ENCODE measurements at places on chromosomes 16 and 17.
A peak's percentile ranks its signal among the peaks of the same experiment; 100 is the strongest.

- DNase-seq: no peak
Measured at GRCh38 chr16:27400751-27401620, 988 bp upstream of the IL21R start.

DNA sequence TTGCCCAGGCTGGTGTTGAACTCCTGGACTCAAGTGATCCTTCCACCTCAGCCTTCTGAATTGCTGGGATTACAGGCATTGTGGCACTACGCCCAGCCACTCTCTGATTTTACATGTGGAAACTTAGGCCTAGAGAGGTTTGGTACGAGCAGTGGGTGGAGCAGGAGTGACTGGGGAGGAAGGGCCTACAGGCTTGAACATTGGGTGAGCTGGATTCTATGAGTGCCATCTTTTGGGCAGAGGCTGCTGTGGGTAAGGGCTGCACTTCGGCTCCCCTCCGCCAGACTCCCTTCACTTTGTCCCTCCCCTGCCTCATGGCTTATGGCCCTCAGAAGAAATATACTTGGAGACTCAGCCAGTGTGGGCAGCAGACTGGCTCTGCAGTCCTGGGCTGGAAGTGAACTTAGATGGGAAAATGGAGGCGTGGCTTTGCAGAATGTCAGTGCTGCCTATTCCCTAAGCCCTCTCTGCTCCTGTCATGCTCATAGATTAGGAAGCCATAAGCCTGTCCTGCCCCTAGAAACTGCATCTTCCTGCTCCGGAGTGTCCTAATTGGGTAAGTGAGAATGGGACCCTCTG, 9.5 kb upstream of the MRC2 start:
- no peak for DNase-seq

DNA sequence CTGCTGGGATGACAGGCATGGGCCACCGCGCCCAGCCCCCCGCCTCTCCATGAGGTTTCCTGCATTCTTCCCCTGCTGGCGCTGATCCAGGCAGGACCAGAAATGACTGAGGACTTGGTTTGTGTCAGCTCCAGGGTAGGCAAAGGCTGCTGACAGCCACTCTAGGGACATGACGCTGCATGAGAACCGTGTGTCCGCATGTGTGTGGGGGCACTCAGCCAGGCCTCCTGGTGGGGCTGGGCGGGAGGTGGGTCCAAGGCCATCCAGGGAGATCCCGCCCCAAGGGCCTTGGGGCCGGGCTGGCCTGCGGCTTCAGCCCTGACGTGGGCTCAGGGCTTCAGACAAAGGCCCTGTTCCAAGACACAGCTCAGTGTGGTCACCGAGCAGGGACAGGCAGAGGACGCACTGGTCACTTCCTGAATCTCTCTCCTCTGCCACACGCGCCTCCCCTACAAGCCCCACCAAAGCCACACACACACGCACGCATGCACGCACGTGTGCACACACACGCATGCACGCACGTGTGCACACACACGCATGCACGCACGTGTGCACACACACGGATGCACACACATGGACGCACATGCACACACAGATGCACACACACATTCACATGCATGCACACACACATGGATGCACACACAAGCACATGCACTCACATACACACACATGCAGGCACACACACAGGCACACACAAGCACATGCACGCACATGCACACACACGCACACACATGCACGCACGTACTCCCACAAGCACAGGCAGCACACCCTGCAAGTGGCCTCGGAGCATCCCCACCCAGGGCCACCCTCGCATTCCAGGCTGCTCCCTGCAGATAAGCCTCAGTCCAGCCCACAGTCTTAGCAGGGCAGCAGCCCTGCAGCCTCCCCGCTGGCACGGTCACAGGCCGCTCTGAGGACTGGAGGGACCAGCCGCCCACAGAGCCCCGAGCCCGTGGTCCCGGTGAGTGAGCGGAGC, 5.3 kb upstream of the TMEM204 start:
- DNase-seq: no peak

DNA sequence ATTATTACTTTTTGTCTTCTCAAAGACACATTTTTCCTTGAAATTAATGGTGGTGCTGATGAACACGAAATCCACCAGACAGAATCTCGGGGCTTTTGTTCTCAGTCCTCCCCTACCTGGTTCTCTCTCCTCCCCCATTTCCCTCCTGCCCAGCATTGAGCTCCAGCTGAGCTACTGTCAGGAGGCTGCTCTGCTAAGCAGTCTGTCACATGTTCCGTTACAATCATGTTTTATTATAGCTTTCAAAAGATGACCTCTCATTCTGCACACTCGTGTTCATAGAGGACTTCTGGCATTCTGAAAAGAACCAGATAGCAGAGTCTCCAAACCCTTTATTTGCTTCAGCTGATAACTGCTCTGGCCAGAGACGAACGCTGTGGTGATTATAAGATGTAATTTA, 732.5 kb upstream of the RBFOX1 start:
- DNase-seq: no peak

- no peak for DNase-seq
Measured at GRCh38 chr17:16349431-16349830, 3.8 kb downstream of the CENPV start.

GRCh38 chr16:85421338-85422195, 191.6 kb upstream of the GSE1 start:
- no peak for DNase-seq

- DNase-seq: no peak
Measured at GRCh38 chr16:58016840-58017446, 8.6 kb upstream of the MMP15 start.

GRCh38 chr16:735982-736453, 4.8 kb downstream of the CIAO3 start:
- peak; percentile 56 for DNase-seq

GRCh38 chr17:53607475-53607874, 215.3 kb upstream of the KIF2B start:
- DNase-seq: no peak

DNA sequence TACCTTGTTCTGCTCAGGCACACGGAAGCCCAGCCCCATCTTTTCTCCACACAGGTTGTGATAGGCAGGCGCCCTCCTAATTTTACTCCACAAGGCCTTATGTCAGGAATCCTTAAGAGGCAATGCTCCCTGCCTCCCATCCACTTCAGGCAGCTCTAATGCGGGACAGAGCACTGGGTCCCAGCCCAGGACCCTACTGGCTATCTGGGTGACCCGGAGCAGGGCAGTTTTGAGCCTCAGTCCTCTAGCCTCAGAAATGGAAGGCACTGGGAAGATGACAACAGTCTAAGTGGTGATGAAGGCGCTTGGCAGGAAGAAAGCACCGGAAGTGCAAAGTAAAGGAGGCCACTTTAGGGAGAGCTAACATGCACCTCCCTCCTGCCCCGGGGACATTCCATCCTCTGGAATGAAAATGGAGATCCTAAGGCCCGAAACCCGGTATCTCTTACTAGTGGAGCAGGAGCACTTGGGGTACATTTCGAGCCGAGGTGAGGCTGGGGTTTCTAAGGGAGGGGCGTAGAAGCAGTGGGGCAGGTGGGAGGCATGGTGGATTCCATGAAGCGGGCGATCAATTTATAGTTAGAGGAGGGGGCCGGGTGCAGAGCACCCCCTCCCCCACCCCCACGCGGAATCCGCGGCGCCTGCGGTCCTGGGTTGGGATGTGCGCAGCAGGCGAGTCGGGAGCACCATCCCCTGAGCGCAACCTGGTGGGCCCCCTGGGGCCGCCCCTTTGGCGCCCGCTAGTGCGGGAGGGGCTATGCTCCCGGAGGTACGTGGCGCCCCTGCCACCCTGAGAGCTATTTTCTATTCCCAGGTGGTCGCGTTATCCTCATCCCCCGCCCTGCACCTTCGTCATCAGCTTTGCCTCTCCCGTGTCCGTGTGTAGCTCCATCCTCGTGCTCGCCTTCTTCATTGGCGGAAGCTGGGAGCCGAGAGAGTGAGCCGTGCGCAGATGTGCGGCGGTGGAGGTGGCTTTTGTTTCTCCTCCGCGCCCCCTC, 4.9 kb downstream of the MT1F start:
- DNase-seq: no peak

GRCh38 chr16:49058382-49058781, 223.3 kb downstream of the CBLN1 start:
- no peak for DNase-seq

- DNase-seq: peak; percentile 57
Measured at GRCh38 chr17:78645421-78646295, 68.5 kb upstream of the DNAH17 start.

DNA sequence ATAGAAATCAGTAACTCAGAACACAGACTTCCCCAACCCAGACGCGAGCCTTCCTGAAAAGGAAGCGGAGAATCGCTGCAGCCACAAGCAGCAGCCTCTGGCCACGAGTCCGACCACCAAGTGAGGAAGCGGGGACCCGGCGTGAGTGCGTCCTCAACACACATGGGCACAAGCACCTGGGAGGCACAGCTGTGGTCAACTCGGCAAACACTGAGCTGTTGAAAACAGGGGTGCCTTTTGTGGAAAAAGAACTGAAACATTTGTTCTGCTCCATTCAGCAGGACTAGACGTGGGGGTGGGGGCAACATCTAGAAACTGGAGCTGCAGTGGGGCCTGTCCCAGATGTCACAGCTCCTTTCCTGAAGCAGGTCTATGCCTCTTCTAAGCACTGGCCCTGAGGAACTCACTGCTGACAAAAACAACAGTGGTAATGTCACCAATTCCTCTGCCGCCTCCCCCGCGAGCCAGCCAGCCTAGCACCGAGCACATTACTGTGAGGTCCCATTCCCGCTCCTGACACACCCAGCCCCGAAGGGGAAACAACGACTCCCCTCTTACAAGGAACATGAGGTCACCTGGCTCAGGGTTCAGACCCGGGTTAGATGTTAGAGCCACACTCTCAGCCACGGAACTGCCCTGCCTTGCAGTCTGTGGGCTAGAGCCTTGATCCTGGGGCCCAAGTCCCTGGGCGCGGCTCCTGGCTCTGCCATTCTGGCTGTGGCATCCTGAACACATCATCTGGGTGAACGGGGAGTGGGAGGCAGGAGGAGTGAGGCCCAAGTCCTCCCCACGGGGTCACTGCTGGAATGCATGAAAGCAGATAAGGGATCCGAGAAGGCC, 29.0 kb downstream of the KDM8 start:
- DNase-seq: peak; percentile 63

- no peak for DNase-seq
Measured at GRCh38 chr16:82621781-82622180, 5.0 kb upstream of the CDH13 start.

- no peak for DNase-seq
Measured at GRCh38 chr17:39404542-39405378, 3.3 kb upstream of the FBXL20 start.

- no peak for DNase-seq
Measured at GRCh38 chr16:23832882-23833281, 2.9 kb upstream of the PRKCB start.

- DNase-seq: no peak
Measured at GRCh38 chr17:66776999-66777688, 57.8 kb upstream of the CACNG5 start.

GRCh38 chr17:1650731-1651558, 1.3 kb upstream of the RILP start:
- DNase-seq: no peak

DNA sequence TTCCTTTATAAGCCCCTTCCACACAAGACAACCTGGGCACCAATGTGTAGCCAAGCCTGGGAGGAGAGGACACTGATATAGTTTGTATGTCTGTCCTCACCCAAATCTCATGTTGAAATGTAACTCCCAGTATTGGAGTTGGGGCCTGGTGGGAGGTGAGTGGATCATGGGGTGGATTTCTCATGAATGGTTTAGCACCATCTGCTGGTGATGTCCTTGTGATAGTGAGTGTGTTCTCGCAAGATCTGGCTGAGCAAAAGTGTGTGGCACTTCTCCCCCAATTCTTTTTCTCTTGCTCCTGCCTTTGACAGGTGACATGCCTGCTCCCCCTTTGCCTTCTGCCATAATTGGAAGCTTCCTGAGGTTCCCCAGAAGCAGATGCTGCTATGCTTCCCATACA, 135.8 kb downstream of the USP31 start:
- DNase-seq: no peak

GRCh38 chr16:66752379-66752778, 970 bp upstream of the DYNC1LI2 start:
- no peak for DNase-seq

DNA sequence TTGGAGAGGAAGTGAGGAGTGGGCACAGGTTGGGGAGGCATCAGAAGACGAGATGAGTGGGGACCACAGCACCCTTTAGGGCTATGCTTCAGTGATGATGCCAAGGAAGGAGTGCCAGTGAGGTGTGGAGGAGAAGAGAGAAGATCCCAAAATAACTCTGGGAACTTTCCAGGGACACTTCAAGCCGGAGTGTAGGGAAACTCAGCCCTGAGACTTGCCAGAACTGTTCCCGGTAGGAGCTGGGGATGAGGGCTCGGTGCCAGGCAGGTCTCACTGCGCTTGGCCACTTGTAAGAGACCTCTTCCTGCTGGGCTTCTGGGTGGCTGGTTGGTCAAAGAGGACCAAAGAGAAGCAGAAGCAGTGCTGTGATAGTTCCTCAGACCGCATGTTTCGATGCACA, 63.6 kb downstream of the SHISA6 start:
- no peak for DNase-seq

- no peak for DNase-seq
Measured at GRCh38 chr17:77117415-77117814, 23.4 kb upstream of the SEC14L1 start.

GRCh38 chr16:64217789-64218535, 903.9 kb downstream of the CDH11 start:
- DNase-seq: no peak

DNA sequence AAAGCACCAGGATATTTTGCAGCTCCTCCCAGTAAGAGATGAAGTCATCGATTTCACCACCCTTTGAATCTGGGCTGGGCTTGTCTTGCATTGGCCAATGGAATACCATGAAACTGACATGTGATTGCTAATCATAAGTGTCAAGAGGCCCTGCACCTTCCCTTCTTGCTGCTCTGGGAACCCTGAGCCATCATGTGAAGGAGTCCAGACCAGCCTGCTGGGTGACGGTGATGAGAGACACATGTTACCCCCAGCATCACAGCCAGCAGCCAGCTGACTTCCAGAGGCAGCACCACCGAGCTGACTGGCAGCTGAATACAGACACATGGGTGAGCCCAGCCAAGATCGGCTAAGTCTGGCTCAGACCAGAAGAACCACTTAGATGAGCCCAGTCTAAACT, 43.6 kb upstream of the CACNG4 start:
- no peak for DNase-seq

DNA sequence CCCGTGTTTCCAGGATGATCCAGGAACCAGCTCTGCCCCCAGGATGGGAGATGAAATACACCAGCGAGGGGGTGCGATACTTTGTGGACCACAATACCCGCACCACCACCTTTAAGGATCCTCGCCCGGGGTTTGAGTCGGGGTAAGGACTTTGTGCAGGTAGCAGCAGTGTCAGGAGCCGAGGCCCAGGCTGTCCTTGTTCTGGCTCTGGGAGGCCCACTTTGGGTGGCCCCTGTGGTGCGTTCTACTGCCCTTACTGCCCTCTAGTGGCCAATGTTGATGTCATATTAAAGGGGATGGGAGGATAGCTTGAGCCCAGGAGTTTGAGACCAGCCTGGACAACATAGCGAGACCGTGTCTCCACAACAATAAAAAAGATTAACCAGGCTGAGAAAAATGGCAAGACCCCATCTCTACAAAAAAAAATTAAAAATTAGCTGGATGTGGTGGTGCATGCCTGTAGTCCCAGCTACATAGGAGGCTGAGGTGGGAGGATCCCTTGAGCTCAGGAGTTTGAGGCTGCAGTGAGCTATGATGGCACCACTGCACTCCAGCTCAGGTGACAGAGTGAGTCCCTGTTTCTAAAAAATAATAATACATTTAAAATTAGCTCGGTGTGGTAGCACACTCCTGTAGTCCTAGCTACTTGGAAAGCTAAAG, 20.9 kb upstream of the CLEC18A start:
- no peak for DNase-seq

Measured in stimulated activated CD4-positive, alpha-beta T cell treated with anti-CD3 and anti-CD28 coated beads, Interleukin-12 subunit alpha, Interleukin-12 subunit beta, amount 100 ng/mL, for 24 hours (primary cell).